ENCODE measurements at places on chromosomes 11 and 22.

GRCh38 chr11:120132645-120133185, 5.2 kb downstream of the TRIM29 start:
- DNase-seq, result peak; percentile 19

- DNase-seq, result peak; percentile 57
Measured at GRCh38 chr11:120500414-120501071, 11.0 kb upstream of the GRIK4 start.

- no peak for DNase-seq
Measured at GRCh38 chr11:87491381-87491780, 453.6 kb downstream of the TMEM135 start.

DNA sequence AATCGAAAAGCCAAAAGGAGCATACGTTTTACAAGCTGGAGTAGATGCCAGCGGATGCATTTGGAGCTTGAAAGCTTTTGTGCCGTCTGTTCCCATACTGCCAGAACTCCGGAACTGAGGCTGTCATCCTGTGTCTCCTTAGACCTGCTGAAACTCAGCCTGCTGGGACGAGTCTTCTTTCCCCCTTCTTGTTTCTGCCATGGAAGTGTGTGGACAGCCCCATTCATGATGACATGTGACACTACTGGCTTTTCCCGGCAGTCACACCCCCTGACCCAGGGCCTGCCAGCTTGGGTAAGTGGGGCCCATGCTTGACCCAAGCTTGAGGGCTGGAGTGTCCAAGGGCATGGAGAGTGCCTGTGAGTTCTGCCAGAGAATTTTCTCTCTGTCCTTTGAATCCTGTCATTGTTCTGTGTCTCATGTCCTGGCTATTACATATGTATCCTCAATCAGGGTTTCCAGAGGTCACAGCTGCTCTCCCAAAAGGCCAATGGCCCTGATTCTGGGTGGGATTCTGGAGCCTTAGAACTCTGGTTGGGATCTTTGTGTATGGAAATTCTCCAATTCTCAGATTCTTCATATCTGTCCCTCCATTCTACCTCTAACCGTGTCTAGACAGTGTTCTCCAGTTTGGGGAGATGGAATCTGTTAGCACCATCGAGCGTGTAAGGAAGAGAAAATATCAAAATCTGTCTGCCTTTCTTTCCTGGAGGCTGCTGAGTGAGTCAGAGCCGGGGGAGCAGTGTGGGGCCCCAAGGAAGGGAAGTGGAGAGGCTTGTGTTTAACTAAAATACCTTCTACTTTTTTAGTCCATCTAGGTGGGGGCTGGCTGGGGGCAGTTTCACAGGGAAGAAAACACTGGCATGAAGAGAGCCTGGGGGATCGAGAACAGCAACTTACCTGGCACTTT, 73.2 kb downstream of the KIAA1671 start:
- no peak for DNase-seq

DNA sequence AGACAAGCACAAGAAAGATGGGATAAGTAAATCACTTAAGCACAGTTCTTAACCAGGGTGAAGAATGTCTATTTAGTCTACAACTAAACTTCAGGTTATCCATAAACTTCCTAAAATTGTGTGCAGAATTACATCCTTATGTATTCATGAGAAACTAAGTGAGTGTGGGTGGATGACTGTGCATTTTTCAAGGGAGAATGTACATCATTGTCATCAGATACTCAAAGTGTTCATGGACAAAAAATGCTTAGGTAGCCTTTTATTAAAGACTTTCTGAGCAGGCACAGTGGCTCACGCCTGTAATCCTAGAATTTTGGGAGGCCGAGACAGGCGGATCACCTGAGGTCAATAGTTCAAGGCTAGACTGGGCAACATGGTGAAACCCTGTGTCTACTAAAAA, 2023.8 kb downstream of the LRRC4C start:
- DNase-seq, result no peak

- peak; percentile 29 for DNase-seq
Measured at GRCh38 chr11:58286249-58286648, 18.2 kb upstream of the OR10W1 start.

- DNase-seq, result no peak
Measured at GRCh38 chr11:121801394-121801748, 314.6 kb downstream of the BLID start.

- no peak for DNase-seq
Measured at GRCh38 chr22:36085476-36086169, 57.0 kb upstream of the RBFOX2 start.

DNA sequence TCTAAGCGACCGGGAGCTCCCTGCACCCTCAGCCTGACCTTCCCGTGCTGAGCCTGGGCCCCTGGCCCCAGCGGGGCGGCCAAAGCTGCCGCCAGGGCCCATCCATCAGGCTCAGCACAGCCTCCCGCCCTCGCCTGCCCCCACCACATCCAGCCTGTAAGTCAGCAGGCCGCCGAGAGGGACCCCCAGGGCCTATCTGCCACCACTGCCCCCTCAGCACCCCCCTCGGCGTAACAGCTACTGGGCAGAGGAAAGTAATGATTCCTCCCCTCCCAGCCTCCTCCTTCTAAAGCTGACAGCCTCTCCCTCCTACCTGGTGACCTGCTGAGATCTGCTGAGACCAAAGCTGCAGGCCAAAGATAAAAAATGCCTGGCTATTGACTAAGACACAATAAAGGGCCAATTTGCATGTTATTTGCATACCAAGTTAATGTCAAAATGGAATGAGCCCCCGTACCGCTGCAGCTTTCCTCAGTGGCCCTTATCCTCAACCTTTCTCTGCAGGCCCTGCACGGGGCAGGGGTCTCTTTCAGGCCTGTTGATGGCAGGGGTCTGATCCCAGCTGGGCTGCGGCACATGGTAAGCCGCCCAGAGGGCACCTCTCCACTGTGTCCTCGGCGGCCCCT, 51.6 kb downstream of the RPUSD4 start:
- DNase-seq, result peak; percentile 91

DNA sequence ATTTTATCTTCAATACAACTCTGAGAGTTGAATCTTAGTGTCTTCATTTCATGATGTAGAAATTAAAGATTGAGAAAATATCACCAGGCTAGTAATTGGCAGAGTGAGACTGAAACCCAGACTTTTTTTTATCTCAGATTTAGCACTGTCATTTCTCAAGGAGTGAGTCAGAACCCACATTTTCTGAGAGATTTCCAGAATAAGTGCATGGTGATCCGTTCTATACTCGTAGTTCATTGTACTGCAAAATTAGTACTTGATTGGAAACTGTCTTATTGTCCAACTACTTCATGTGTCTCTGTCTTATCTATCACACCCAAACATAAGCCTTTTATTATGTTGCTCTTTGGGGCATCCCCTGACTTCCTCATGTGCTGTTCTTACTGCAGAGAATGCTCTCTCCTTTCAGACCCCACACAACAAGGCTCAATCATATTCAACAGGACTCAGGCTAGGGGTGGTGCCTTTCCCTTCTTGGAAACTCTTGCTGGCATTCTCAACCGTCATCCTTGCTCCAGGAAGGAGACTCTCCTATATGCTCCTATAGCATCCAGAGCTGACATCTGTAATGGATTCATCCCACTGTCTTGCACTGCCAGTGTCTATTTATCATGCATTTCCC, 76.7 kb upstream of the BLID start:
- DNase-seq, result no peak
